ENCODE measurements at places on chromosomes 13 and 19.

DNA sequence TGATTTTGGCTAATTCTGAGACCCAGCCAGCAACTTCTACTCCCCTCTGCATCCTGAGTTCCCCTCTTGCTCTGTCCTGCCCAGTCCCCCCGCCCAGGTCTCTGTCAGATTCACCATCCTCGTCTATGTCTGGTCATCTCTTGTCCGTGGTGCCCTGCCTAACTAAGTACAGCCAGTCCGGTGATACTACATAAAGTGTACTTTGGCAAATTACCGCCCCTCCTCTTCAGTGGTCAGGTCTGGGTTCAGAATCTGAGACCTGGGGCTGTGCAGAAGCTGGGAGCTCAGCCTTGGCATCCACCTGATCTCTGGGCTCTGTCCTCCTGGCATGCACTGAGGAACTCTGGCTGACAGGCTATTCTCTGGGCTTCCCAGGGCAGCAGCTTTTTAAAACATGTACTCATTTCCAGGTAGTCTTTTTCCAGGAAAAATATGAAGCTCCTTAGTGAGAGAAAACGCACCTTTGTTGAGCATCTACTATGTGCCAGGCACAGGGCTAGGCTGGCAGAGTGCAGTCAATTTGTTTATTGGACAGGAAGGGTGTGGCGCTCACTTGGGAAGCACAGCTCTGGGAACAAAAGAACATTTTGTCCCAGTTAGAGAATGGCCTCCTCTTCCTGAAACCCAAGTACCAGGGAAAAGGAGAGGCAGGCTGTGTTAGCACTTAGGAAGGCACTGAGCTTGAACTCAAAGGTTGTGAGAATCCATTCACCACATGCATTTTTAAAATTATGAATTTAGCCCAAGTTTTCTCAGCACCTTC is 88.9 kb downstream of the TSHZ3 start:
- DNase-seq: no peak

DNA sequence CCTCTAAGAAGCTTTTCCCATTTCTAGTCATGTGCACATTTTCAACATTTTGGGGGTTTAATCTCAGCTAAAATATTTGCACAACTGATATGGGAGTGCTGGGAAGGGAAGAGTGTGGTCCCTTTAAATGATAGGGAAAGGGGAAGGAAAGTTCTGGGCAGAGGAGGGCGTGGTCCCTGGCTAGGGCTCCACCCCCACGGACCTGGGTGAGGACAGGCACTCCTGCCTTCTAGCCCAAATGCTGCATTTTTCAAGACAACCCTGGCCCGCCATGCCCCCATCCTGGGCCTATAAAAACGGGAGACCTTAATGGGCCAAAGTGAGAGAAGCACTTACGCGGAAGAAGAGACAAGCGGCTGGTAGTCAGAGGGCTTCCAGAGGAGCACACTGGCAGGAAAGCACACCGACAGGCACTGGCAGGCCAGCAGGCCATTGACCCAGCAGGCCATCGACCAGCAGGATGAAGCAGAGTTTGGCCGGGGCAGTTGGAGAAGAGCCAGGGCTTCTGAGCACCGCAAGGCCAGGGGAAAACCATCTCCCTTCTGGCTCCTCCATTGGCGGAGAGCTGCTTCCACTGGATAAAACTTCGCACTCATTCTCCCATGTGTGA is 266.7 kb downstream of the SPRY2 start:
- DNase-seq: no peak

DNA sequence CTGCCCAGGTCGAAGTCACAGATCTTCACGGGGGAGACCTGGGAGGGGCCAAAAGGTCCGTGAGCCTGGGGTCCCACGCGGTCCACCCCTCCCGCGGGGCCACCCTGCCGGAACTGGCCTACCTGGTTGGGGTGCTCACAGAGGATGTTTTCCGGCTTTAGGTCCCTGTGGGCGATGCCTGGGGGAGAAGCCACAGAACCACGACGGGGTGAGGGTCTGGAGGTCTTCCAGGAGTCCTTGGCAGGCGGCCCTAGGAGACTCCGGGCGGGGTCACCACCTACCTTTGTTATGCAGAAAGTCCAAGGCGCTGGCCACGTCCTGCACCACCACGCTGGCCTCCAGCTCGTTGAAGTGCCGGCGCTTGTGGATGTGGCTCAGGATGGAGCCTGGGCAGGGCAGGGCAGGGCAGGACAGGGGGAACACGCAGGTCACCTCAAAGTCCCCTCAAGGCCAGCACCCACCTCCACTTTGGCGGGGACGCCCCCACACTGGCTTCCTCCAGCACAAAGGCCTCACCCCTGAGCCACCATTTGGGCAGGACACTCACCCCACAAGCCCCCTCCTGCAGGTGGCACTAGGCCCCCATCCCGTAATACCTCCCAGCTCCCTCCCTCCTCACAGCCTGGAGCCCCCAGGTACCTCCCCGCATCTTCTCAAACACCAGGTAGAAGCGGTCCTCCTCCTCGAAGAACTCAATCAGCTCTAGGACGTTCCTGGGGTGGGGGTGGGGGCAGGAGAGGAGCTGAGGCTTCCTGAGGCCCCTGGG is 8.4 kb downstream of the MKNK2 start:
- peak; percentile 64 for DNase-seq

DNA sequence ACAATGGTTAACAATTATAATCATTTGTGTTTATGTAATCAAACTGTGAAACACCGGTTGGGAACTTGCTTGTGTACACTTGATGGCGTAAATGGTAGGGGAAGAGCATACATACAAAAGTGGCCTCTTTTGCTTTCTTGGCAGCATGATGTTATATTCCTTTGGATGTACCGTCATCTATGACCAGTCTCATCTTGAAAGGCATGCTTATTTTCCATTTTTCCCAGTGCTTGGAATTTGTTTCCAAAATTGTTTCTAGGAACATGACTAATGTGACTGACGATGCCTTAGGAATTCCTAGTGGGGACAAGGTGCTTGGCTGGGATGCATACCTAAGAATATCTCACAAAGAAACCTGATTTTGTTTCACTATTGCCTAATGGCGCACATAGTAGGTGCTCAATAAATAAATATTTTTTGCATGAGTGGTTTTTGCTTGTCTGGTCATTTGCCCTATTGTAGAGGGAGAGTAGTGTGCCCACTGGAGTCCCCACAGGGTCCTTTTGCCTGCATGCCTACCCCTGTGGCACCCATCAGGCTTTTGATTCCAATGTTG is 45.5 kb downstream of the SAE1 start:
- no peak for DNase-seq

GRCh38 chr13:33963895-33964294 is 145.9 kb downstream of the RFC3 start:
- DNase-seq: no peak

GRCh38 chr13:39881887-39882286 is 226.4 kb downstream of the COG6 start:
- no peak for DNase-seq

DNA sequence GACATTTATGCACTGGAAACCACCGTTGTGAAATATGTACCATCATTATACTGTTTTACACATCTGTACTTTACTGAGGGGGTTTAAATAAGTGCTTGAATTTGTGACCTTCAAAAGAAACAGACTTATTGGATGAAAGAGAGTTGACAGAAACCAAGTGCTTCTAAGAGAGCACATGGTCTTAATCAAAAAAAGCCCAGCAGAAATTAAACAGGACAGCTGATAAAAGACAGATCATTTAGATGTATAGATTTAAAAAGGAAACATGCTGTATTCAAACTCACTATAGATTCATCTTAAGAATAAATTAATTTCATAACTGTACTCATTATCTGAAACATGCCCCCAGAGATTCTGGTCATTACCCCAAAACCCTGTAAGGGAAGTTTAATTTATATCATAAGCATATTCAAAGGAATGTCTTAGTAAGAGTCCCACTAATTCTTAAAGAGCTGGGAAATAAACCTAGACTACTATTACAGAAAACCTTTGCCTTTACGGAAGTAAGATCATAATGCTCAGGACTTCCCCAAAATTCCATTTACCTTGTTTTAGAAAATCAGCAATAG is 421.8 kb downstream of the DCT start:
- DNase-seq: no peak

Data from anterior cingulate cortex (tissue), 58 donors.